Activated T-helper 2 cell treated with anti-CD3 and anti-CD28 coated beads, Interferon-gamma antibody, Interleukin-2, Interleukin-4, amounts not matched to agents 10 μg/mL and 5 μg/mL and 100 μg/mL, durations not matched to agents 14 hours and 24 hours and 36 hours (primary cell): ENCODE measurements at places on chromosomes 7 and 10. TPM values are rescaled to one million over a fixed set of nuclear protein-coding genes. Genes with fewer than 3 reads are reported as not detected.

Gene SPDYE16
- 0.14 and 0.30 TPM in 2 replicates for total RNA-seq

Gene SEMA3A
- 0.25 TPM in 2 replicates for total RNA-seq

Gene FXYD4
- not detected in 2 replicates for total RNA-seq

Gene ERVW-1
- not detected in 2 replicates for total RNA-seq

Gene ECHDC3
- total RNA-seq: 0.23 TPM in 1 of 2 replicates, not detected in the other

GRCh38 chr7:130263130-130263529 is 3.5 kb upstream of the CPA2 start:
- H3K36me3 ChIP-seq: no peaks in the 10 kb centered on the region
- no peak overlapping the region for H3K4me3 ChIP-seq
- no peaks in the 10 kb centered on the region for H3K4me1 ChIP-seq
- no peak overlapping the region for H3K27ac ChIP-seq

GRCh38 chr7:158829021-158829341 is 328 bp downstream of the ESYT2 start:
- DNase-seq: no peak
- peaks cover 19% of the 10 kb centered on the region for H3K36me3 ChIP-seq
- H3K27me3 ChIP-seq: peaks cover 6% of the 10 kb centered on the region
- peaks cover 35% of the 10 kb centered on the region for H3K4me1 ChIP-seq
- peak overlapping the region; percentile 99 for H3K4me3 ChIP-seq
- peak overlapping the region; percentile 66 for H3K27ac ChIP-seq

DNA sequence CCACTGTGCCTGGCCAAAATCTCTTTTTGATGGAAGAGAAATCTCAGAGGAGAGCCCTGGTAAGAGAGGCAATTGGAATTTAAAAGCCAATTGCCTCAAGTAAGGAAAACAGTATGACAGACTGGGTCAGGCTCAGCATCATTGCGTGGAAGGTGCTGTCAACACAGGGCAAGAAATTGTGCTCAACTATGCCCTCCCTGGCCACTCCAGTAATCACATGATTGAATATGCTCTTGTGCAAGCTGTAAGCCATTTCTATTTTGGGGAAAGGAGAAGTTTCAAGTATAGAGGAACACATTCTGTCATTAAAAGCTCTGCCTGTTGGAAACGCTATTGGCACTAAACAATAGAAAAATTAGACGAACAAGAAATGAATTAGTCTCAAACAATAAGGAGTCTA is 1127.7 kb downstream of the REEP3 start:
- H3K4me1 ChIP-seq: no peaks in the 10 kb centered on the region
- no peaks in the 10 kb centered on the region for H3K36me3 ChIP-seq
- DNase-seq: no peak
- H3K4me3 ChIP-seq: no peak overlapping the region
- no peaks in the 10 kb centered on the region for H3K27me3 ChIP-seq

DNA sequence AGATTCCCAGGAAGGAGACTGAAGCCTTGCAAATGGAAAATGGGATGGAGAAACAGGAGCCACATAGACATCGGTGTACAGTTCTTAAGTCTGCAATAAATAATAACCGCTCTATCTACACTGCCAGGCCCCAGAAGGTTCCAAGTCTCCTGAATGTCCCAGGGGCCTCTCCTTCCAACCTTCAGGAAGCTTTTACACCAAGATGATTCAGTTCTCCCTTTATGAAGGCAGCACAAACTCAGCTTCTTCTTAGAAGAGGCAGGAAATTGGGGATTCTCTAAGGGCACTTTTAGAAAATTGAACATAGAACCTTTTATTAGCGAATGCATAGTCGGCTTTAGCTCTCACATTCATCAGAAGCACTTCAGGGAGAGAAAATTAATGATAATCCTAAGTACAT is 130.8 kb upstream of the LYZL1 start:
- H3K27me3 ChIP-seq: no peaks in the 10 kb centered on the region
- no peaks in the 10 kb centered on the region for H3K4me1 ChIP-seq
- no peak overlapping the region for H3K27ac ChIP-seq
- no peak for DNase-seq

DNA sequence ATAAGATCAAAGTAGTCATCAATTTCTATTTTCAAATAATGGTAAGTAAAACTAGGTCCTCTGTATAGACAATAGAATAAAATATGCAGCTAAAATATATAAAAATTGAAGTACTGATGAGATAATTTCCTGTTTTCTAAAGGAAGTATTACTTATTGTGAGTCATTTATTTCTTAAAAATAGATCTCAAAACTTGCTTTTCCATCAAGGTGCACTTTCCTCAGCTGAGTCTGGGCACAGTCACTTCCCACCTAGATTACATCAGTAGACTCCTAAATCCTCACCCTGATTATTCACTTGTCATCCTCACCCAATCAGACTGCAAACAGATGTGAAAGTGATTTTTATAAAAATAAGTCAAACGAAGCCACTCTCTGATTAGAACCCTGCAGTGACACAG is 211.5 kb downstream of the POM121L12 start:
- H3K4me1 ChIP-seq: no peaks in the 10 kb centered on the region
- H3K4me3 ChIP-seq: no peak overlapping the region
- no peak overlapping the region for H3K27ac ChIP-seq
- H3K27me3 ChIP-seq: no peaks in the 10 kb centered on the region

DNA sequence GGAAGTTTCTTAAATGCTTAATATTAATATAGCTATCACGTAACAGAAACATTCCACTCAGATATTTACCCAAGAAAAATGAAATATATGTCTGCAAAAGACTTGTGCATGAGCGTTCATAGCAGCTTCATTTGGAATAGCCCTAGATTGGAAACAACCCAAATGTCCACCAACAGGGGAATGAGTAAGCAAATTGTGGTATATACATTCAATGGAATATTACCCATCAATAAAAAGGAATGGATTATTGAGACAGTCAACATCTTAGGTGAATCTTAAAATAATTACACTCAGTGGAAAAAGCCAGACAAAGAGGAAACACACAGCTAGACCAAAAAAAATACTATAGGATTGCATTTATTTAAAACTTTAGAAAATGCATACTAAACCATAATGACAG is 90.4 kb upstream of the KAT6B start:
- H3K4me3 ChIP-seq: no peak overlapping the region
- H3K4me1 ChIP-seq: peaks cover 21% of the 10 kb centered on the region
- H3K27me3 ChIP-seq: no peaks in the 10 kb centered on the region
- H3K36me3 ChIP-seq: no peaks in the 10 kb centered on the region
- no peak for DNase-seq

GRCh38 chr10:78727728-78728127 is 341.0 kb upstream of the ZMIZ1 start:
- H3K4me1 ChIP-seq: no peaks in the 10 kb centered on the region
- H3K4me3 ChIP-seq: no peak overlapping the region
- DNase-seq: no peak
- no peaks in the 10 kb centered on the region for H3K36me3 ChIP-seq

DNA sequence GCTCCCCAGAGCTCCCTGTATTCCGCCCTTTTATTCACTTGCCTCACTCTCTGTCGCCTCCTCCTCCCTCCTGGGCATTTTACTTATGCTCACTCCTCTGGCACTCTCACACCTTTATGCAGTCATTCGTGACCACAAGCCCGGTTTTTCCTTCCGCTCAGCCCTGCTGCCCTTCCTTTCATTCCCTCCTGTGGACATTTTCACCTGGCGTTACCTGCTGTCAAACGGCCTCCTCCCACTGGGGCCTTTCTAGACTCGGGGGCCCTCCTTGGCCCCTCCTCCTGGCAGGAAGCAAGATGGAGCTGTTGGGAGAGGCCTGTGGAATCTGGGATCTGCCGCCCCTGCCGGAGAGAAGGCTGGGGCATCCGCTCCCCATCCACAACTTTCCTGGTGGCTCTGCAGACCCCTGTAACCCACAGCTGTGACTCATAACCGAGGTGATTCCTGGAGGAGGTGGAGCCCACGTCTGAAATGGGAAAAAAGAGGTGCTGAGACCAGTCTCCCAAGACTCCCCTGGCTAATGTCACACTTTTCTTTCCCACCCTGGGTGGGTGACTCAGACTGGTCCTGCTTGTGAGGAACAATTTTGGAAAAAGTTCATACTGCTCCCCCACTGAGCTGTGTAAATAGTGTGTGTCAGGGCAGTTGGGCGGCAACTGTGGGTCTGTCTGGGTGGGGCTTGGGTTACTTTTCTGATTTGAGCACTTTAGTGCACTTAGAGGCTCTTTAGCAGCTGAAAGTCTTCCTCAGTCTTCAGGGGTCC is 1.2 kb downstream of the VCL start:
- no peaks in the 10 kb centered on the region for H3K27me3 ChIP-seq
- H3K4me3 ChIP-seq: peak overlapping the region; percentile 96
- peaks cover 39% of the 10 kb centered on the region for H3K4me1 ChIP-seq
- DNase-seq: no peak

DNA sequence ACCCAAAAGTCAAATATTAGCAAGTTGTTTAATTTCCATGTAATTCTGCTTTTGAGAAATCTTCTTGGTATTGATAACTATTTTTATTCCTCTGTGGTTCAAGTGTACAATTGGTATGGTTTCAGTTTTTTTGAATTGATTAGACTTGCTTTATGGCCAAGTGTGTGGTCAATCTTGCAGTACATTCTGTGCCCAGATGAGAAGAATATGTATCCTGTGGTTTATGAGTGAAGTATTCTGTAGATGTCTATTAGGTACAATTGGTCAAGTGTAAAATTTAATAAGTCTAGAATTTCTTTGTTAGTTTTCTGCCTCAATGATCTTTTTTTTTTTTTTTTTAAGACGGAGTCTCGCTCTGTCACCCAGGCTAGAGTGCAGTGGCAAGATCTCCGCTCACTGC is 36.6 kb upstream of the C7orf33 start:
- H3K36me3 ChIP-seq: no peaks in the 10 kb centered on the region
- peaks cover 14% of the 10 kb centered on the region for H3K4me1 ChIP-seq
- DNase-seq: no peak
- no peak overlapping the region for H3K27ac ChIP-seq

DNA sequence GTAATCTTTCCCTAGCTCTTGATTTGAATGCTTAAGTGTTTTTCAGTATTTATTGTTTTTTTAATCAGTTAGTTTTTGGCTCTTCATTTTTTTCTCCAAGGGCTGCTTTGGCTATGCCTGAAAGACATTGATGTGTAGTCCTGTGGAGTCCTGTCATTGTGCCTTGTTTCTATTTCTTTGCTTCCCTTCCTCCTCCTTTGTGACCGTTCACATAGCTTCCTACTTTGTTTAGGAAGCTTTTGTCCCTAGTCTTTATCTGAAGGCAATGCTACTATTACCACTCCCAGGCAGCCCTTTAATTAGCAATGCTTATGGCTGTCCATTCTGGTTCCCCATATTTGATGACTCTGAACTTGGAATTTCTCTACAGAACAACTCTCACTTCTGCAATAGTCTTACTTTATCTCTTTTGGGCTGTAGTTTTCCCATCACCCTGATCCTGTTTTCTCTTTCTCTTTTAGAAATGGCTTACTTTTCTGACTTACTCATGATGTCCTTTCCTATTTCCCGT is 39.9 kb downstream of the ADCYAP1R1 start:
- H3K27ac ChIP-seq: no peak overlapping the region
- H3K4me3 ChIP-seq: no peak overlapping the region
- no peaks in the 10 kb centered on the region for H3K36me3 ChIP-seq
- H3K27me3 ChIP-seq: peaks cover 4% of the 10 kb centered on the region

- H3K27ac ChIP-seq: no peak overlapping the region
- peaks cover 6% of the 10 kb centered on the region for H3K4me1 ChIP-seq
- H3K4me3 ChIP-seq: no peak overlapping the region
These were observed 114.2 kb downstream of the SPAG6 start for GRCh38 chr10:22459496-22459895.

- DNase-seq: no peak
- H3K27me3 ChIP-seq: no peaks in the 10 kb centered on the region
- H3K4me1 ChIP-seq: peaks cover 2% of the 10 kb centered on the region
- H3K36me3 ChIP-seq: no peaks in the 10 kb centered on the region
- H3K27ac ChIP-seq: no peak overlapping the region
These were observed 6.1 kb downstream of the CYP2W1 start for GRCh38 chr7:988963-989529.

- DNase-seq: no peak
- no peaks in the 10 kb centered on the region for H3K36me3 ChIP-seq
- H3K4me3 ChIP-seq: peak overlapping the region; percentile 66
These were observed 353.4 kb downstream of the DNAJB6 start for GRCh38 chr7:157690058-157690832.

DNA sequence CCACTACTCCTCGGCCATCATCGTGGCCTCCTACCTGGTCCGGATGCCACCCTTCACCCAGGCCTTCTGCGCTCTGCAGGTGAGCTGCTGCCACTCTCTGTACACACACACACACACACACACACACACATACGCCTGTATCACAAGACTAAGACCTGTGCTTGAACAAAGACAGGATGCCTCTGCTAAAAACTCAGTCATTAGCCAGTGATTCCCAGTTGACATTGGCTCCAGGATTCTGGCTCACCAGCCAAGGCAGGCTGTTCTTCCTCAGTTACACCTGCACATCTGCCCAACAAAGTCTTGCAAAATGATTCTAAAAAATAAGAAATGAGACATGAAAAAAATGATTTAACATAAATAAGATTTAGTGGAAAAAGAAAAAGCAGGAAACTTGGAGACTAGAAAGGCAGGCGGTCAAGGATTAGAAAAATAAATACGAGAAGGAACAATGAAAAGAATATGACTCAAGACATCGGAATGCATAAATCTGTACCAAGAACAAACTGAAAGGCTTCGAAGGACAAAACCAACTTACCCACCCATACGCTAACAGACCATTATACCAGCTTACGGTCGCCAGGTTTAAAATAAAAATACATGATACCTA is 7.4 kb upstream of the LRRC18 start:
- H3K27me3 ChIP-seq: no peaks in the 10 kb centered on the region
- H3K27ac ChIP-seq: no peak overlapping the region
- no peaks in the 10 kb centered on the region for H3K36me3 ChIP-seq
- no peaks in the 10 kb centered on the region for H3K4me1 ChIP-seq

- H3K36me3 ChIP-seq: peaks cover 32% of the 10 kb centered on the region
- no peaks in the 10 kb centered on the region for H3K27me3 ChIP-seq
- peak overlapping the region; percentile 85 for H3K27ac ChIP-seq
- H3K4me1 ChIP-seq: peaks cover 32% of the 10 kb centered on the region
- DNase-seq: no peak
These were observed 592 bp upstream of the PIK3CG start for GRCh38 chr7:106864298-106865081.

- DNase-seq: no peak
- H3K4me3 ChIP-seq: no peak overlapping the region
- no peak overlapping the region for H3K27ac ChIP-seq
- H3K4me1 ChIP-seq: peaks cover 10% of the 10 kb centered on the region
- H3K27me3 ChIP-seq: no peaks in the 10 kb centered on the region
- peaks cover 61% of the 10 kb centered on the region for H3K36me3 ChIP-seq
These were observed 101.0 kb downstream of the AOAH start for GRCh38 chr7:36623247-36623646.

DNA sequence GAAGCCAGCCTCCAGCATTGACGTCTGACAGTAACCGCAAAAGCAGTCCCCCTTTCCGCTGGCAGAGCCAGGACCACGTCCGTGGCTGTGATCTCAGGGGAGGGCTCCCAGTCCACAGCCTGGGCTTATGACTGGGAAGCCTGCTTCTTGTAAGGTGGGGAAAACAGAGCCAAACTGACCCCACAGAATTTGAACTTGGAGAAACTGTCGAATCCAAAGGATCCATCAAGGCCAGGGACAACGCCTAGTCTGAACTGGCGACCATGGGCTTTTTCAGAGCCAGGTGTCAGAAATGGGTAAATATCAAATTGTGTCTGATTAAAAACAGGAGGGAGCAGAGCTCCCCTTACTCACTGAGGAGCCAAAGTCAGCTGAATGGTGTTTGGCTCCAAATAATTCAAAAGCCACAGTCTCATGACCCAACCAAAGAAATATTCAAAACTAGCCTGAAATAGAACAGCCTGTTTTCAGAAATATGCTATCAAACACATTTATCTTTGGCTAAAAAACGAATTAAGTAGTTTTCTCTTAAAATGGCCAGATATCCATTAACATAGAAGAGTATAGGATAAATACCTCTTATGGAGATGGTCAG is 751.4 kb upstream of the GALNT17 start:
- no peak for DNase-seq
- no peaks in the 10 kb centered on the region for H3K4me1 ChIP-seq
- no peak overlapping the region for H3K4me3 ChIP-seq
- no peaks in the 10 kb centered on the region for H3K27me3 ChIP-seq
- H3K27ac ChIP-seq: no peak overlapping the region
